ENCODE measurements at places on chromosomes 5 and 9.

GRCh38 chr5:27437594-27438200 lies 399.3 kb upstream of the CDH9 start:
- DNase-seq: peak; percentile 79

- DNase-seq: peak; percentile 14
Observed at GRCh38 chr9:557601-558201, 283.8 kb upstream of the DMRT1 start.

GRCh38 chr5:59845730-59846129 lies 47.8 kb downstream of the PDE4D start:
- DNase-seq: peak; percentile 91

DNA sequence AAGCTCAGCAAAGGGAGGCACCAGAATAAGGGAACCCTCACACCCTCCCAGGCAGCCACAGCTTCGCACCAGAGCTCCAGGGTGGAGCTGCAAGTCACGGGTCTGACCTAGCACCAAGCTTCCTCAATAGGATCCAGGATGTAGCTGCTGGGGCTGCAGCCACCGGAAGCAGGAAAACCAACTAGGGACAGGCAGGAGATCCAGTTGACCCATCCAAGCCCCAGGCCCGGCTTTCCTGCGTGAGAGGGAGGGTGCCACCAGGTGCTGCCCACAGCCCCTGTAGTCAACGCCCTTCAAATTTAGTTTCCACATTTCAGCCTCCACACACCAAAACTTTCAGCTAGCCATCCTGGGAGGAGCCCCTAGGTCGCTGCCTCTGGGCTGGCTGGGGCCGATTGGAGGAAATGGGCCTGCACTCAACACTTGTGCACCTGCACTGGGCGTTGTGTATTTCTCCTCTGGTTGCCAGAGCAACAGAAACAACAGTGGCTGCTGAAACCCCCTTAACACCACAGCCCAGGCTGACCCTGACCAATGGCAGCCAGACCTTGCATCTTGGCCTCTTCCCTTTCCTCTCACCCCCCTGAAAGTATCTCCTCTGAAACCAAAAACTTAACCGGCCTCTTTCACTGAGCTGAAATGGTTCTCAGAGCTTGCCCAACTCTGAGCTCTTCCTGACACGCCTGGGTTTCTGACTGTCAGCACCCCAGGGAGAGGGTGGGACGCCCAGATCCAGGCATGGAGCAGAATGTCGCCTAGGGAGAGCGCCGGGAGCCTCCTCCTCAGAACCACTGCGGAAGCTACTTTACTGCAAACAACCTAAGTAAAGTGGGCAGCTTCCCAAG lies 226.5 kb upstream of the MAP3K1 start:
- no peak for DNase-seq

DNA sequence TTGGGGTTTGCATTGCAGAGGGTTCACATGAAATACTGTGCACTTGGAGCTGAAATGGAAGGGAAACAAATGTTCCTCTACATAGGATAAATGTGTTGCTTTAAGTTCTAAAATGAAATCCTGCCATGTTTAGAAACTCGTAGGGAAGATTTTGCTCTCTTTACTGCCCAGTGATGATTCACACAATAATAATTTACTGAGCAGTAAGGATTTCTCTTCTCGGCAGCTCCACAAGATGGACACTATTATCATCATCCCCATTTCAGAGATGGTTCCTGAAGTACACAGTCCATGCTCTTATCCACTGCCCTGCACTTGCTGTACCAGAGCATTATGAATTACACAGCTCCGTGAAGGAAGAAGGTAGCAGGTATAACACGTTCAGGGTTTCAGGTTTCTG lies 4.1 kb downstream of the HACD4 start:
- DNase-seq: peak; percentile 57

- DNase-seq: peak; percentile 69
Observed at GRCh38 chr5:36374266-36374862, 72.7 kb upstream of the RANBP3L start.

DNA sequence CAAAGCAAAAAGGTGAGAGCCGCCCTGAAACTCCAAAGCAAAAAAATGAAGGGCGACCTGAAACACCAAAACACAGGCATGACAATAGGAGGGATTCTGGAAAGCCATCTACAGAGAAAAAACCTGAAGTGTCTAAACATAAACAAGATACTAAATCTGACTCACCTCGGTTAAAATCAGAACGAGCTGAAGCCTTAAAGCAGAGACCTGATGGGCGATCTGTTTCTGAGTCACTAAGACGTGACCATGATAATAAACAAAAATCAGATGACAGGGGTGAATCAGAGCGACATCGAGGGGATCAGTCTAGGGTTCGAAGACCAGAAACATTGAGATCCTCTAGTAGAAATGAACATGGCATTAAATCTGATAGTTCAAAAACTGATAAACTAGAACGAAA lies 108.8 kb downstream of the NIPBL start:
- peak; percentile 78 for DNase-seq

GRCh38 chr5:27814983-27815382 lies 776.6 kb upstream of the CDH9 start:
- no peak for DNase-seq

DNA sequence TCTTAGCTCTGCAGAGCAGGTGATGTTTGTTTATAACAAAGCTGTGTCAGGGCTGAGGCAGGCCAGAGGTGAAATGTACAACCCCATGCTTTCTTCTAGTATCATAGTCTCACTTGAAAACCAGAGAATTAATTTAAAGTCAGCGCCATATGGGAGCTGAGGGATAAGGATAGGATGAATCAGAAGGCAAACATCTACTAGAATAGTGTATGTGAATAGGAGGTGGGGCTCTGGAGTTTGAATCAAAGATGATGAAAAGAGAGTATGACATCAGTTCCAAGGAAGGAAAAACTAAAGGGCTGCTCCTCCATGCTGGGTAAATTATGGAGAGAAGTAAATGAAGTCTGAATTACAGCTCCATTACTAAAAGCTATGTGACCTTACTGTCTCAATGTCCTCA lies 441.5 kb downstream of the RASEF start:
- DNase-seq: no peak

DNA sequence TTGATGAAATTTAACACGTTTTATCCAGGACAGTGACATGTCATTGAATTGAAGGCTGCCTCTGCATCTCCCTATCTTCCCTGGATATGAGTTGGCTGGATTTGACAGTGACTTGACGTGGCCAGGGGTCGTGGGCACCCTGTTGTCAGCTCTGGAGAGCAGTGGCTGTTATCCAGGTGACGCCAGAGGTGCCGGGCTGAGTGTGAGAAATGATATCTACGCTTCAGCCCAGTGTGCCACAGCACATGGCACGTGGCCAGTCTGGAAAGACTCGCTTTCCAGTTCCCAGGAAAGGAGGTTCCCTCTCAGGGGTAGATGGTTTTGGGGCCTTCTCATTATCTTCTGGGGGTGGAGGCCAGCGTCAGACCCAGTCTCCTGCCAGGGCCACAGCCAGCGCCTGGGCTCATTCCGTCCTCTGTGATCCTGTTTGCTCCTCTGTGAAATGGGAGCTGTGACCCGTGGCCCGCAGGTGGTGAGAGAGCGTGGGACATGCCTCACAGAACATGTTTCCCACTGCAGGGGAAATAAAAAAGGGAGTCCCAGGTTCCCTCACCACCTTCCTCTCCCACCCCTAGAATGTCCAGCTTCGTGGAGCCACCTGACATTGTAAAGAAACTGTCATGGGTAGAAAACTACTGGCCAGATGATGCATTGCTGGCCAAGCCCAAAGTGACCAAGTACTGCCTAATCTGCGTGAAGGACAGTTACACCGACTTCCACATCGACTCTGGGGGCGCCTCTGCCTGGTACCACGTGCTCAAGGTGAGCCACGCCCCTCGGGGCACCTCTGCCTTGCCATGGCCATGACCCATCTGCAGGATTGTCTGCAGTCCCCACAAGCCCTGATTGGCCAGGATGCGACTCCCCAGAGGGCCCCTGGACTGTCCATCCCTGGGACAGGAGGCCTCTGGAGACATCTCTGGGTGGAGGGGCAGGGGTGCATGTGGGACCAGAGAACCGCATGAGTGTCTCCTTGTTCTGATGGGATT lies 76.5 kb downstream of the PHF2 start:
- DNase-seq: no peak

DNA sequence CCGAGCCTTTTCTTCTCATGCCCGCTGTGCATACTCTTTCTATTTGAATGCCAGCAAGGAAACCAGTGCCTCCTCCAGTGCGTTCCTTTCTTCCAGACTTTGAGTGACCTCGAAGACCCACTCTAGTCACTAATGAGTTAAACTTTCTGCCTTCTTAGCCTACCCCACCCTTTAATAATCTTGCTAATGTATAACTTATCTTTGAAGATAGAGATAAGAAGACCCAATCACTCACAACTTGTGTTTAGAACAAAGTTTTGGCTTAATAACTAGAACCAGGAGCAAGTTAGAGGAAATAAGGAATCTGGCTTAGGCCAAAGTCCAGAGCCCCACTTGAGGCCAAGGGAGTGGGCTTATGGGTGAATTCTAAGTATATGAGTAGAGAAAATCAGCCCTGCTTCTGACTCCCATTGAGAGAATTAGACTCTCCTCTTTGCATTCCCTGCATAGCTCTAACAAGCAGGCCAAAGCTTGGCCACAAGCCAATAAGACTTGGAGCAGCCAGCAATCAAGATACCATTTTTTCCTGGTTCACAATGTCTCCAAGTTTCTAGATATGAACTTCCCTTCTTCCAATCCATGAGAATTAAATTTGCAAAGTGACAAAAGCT lies 181.5 kb upstream of the PIK3R1 start:
- DNase-seq: peak; percentile 73

- DNase-seq: no peak
Observed at GRCh38 chr5:112586596-112587062, 151.1 kb upstream of the APC start.

DNA sequence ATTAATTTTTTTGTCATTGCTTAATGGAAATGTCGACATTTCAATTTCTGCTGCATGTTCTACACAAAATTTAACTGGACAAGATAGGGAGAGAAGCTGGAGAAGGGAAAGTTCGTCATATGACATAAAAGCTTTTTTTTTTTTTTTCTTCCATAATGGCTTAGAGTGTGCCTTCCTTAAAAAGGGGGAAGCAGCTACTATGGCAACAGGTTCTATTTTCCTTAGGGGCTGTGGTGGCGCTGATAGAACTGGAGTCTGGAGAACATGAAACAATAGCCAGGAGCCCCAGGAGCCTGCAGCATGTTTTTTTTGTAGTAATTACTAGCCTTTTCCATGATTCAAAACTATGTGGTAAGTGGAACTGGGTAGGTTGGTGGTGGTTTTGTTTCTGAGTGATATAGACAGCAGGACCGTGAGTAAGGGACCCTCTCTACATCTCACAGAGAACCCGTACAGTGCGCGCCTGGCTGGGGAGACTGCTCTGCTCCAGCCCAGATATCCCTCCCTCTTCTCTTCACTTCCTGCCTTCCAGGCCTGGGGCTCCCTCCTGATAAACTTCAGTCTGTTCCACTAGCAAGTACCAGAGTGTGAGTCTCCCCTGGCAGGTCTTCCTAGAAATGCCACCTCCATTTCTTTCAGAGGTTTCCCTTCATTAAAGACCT lies 301.6 kb downstream of the NR3C1 start:
- DNase-seq: no peak

DNA sequence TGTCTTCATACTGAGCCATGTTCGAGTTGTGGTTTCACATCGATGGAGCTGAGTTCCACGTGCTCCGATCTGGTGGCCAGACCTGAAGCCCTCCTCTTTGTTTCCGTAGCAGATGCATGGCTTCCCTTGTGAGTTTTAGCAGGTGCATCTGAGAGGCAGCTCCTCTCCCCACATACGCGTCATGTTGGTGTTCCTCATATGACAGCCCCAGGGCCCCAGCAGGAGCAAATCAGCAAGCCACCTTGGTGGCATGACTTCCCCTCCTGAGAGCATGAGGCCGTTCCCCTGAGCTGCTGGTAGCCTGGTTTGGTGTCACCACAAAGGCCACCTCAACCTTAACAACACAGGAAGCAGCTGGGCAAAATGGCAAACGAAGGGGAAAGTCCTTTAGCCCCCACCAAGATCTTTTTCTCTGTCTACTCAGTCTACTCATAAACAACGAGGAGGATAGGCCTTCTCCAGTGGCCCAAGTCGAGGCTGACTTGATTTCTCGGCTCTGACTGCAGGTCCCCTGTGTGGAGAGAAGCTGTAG lies 5.9 kb downstream of the CYFIP2 start:
- no peak for DNase-seq

DNA sequence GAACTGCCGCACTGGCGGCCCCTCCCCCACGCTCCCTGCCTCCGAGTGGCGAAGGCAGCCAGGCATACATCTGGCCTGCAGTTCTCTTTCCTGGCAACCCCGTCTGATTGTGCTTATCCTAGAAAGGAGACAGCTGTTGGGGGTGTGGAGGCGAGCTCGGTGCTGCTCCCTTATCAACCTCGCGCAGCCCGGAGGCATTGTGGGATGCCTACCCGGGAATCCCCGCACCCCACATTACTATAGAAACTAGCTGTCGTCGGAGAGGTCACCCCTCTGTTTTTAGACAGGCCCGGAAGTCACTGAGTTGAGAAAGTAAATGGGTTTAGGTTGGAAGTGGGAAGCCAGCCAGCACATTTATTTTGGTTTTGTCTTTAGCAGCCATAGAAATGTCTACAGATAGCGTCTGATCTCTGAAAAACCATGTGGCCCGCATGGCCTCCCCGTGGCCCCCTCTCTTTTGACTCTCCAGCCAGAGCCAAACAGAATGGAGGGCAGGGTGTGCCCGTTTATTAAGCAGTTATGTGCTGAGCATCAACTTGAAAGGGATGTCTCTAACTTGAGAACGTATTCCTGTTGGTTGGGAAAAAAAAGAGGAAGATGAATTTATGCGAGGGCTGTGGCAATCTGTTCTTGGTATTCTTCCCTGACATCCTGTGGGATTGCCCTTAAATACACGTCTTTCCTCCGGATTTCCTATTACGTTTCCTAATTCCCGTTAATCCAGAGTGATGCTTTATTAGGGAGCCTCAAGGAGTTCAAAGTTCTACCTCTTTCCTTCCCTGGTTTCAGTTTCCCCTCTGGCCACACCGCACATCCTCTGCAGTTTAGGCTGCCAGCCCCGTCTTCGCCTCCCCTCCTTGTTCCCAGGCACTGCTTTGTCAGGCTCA lies 3.9 kb downstream of the STC2 start:
- no peak for DNase-seq

DNA sequence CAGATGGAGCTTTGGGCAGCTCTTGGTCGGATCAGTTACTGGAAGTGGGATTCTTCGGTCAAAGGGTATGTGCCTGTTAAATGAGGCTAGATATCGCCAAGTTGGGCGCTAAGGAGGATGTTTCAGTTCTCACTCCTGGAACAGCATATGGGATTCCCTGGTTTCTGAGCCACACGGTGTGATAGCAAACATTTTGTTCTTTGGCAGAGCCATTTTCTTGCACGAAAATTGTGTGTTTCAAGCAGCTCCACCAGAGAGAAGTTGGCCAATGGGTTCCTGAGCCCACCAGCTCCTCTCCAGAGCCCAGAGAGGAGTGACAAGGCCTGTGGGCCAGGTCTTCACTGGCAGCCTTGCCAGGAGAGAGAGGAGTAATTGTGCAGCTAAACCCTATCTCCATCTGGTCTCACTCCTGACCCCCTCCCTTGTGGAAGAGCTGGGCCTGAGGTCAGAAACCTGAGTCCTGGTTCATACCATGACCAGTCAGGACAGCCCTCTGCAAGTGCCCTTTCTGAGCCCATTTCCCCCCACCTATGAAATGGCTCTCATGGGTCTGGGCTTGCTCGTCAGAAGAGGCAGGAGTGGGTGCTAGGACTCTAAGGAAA lies 10.7 kb upstream of the SLC6A7 start:
- no peak for DNase-seq

GRCh38 chr9:92315456-92315855 lies 9.7 kb downstream of the NOL8 start:
- peak; percentile 24 for DNase-seq

- DNase-seq: no peak
Observed at GRCh38 chr9:126173929-126174328, 152.7 kb upstream of the MVB12B start.

GRCh38 chr5:97193355-97193688 lies 10.3 kb upstream of the RIOK2 start:
- DNase-seq: no peak

Data from iris pigment epithelial cell (primary cell).